ENCODE measurements at places on chromosomes 5 and 9.

- DNase-seq, result no peak
Observed at GRCh38 chr5:126139773-126140172, 283.4 kb upstream of the GRAMD2B start.

- DNase-seq, result no peak
Observed at GRCh38 chr9:126223798-126224531, 102.7 kb upstream of the MVB12B start.

GRCh38 chr9:94680621-94681020 is 41.3 kb upstream of the FBP1 start:
- no peak for DNase-seq

DNA sequence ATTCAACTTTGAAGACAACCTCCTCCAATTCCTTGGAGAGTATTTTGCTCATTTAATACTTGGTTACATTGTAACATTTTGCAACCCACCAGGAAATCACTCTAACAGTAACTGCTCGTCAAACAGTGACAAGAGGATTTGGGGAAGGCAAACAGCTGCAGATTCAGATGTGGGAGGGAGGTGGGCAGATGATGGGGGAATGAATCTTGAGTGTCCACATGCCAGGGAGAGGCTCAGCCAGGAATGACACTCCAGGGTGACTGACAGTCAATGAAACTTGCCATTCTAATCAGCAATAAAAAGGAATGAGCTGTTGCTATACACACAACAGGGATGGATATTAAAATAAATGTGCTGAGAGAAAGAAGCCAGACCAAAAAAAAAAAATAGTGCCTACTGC is 97.7 kb upstream of the ANKRD55 start:
- no peak for DNase-seq

DNA sequence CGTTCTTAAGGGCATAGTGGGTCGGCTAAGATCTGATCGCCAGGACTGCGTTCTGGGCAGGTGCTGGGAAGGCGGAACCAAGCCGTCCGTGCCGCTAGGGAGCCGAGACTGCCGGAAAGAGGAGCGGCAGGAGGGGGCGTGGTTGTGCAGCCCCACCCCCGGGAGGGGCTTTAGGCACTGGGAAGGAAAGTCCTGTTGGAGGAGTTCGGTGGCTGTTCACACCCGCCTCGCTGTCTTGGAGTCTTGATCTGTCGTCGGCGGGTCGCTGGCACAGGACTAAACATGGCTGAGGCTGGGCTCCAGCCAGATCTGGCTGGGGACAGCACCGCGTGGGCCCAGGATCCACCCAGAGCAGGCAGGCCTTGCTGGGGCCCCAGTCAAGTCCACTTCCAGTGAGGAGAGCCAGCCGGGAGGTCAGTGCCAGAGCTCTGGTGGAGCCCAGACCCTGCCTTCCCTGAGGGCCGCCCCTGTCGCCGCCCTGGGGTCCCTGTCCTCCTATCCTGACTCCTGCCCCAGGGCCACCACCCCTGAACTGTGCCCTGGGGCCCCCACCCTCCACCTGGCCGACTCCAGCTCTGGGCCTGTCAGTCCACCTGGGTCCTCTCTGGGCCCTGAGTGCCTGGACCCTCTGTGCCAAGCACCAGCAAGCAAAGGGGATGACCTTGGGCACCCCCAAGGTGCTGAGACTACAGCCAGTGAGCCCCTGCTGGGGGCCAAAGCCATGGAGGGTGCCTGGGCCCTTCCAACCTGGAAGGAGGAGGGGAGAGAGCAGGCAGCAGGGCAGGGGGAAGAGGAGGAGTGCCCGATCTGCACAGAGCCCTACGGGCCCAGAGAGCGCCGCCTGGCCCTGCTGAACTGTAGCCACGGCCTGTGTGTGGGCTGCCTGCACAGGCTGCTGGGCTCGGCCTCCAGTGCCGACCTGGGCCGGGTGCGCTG is 4.5 kb downstream of the RNF208 start:
- DNase-seq, result no peak

DNA sequence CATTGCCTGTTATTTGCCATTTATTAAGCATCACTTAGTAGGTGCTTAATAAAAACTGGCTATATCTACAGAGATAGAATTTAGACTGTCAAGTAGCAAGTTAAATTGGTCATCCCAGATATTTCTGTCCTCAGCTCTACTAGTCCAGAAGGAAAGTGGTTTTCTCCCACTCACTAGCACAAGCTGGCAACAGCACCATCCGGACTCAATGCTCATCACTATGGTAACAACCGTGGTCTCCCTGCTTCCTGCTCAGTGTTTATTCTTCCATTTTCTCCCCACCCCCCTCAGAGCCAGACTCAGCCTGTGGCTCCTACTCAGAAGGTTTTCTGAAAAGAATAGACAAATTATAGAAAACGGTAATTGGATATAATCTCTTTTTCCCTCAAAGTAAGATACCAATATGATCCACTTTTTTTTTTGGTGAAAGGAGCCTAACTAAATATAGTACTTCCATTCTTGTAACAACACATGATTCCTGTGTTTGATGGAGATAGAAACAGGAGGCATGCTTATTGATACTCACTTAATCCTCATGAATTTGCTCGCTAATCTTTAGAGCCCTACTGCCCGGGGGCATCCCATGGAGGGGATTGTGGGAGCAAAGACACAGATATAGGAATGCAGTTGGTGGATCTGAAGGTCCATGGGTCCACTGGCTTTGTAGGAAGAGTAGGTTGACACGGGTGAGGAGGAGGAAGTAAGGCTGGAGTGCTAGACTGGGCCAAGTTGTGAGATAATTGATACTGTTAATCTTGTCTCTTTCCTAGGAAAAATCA is 191.4 kb downstream of the MAN2A1 start:
- DNase-seq, result no peak

DNA sequence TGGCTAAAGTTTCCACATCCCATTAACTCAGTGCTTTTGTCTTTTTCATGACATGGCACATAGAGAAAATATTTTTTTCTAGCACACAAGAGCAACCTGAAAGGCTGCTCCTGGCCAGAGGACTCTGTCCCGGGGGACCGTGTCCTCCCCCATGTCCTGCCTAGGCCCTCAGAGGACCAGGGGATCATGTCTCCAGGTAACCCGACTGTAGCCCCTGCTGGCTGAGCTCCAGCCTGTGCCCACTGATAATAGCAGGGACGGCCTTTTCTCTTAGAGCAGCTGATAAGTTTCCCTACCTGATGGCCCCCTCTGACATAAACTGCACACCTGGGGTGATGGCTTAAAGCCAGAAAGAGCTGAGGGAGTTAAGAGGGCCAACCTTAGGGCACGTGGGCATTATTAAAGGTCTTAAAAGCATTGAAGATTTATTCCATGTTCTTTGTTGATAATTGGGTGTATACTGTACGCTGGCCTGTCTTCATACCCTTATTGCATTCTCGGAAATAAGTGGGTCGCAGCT is 5.9 kb downstream of the HDHD3 start:
- no peak for DNase-seq

GRCh38 chr9:1171546-1171945 is 121.4 kb downstream of the DMRT2 start:
- DNase-seq, result no peak

DNA sequence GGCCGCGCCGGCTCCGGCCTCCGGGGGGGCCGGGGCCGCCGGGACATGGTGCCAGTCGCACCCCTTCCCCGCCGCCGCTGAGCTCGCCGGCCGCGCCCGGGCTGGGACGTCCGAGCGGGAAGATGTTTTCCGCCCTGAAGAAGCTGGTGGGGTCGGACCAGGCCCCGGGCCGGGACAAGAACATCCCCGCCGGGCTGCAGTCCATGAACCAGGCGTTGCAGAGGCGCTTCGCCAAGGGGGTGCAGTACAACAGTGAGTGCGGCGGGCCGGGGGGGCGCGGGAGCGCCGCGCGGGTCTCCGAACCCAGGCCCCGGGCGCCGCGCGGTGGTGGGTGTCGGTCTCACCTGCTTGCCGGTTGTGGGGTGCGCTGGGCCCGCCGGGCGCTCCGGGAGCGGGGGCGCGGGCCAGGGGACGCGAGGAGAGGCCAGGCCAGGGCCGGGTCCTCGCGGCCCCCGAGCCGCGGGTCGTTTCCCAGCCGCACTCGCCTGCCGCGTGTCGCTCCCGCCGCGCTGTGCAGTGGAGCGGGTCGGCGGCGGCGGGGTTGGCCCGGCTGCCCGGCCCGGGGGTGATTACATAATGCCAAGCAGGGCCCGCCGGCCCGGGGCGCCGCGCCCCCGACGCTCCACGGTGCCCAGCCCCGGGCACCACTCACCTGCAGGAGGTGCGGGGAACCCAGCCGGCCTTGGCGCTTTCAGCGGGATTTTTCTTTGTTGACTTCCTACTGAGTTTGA is 492 bp downstream of the RABL6 start:
- DNase-seq, result peak; percentile 35

- DNase-seq, result no peak
Observed at GRCh38 chr5:6358434-6358820, 19.9 kb downstream of the MED10 start.

GRCh38 chr9:130993303-130994030 is 15.5 kb upstream of the LAMC3 start:
- DNase-seq, result no peak

- peak; percentile 88 for DNase-seq
Observed at GRCh38 chr9:34701769-34702736, 7.9 kb downstream of the CCL21 start.

GRCh38 chr5:67333171-67333570 is 136.6 kb upstream of the CD180 start:
- no peak for DNase-seq

DNA sequence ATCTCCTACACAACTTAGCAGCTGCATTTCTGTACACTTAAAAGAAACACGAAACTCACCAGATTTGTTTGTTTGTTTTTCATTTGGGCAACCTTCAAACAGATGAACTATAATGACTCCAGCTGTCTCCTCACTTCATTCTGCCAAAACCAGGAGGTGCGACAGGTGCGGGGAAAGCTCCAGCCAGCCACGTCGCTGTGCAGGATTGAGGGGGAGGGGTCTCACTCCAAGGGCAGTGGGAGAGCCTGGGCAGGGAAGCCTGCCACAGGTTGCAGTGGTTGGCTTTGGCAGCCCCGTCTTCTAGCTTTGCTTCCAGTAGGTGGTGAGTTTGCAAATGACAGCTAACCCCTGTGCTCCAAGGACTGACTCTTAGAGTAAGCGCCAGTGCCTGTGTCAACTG is 215.8 kb downstream of the CEMIP2 start:
- DNase-seq, result no peak

- no peak for DNase-seq
Observed at GRCh38 chr9:18146329-18146728, 327.6 kb upstream of the ADAMTSL1 start.

GRCh38 chr5:160269017-160269416 is 39.7 kb downstream of the FABP6 start:
- DNase-seq, result peak; percentile 93

DNA sequence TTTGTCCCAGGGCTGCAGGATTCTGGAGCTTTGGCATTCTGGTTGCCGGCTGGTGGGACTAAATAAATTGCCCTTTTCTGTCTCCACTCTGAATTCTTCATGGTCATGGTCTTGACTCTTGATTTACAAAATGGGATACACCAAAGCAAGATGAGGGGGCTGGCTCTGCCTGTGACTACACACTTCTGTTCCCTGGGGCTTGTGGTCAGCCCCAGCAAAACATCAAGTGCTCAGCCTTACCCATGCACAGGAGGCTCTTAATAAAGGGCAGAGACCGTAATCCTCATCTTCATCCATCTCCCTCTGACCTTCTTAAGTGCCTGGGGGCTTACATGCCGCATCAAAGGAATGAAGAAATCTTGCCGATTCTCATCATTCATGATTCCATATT is 198.0 kb downstream of the GNA14 start:
- no peak for DNase-seq

DNA sequence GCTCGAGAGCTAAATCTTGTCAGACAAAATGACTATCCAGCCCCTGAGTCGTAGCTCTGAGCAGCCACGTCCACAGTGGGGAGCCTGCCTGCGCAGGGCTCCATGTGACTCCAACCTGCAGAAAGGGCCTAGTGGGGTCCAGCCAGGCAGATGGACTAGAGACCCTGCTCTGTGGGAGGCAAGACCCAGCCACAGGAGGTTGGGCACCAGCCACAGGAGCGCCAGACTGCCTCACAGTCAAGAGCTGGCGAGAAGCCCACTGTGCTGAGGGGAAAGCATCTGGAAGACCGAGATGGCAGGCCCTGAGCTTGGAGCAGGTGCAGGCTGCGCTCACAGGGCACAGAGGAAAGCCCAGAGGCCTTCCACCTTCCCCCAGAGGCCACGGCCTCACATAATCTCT is 61.4 kb downstream of the C5orf15 start:
- no peak for DNase-seq

DNA sequence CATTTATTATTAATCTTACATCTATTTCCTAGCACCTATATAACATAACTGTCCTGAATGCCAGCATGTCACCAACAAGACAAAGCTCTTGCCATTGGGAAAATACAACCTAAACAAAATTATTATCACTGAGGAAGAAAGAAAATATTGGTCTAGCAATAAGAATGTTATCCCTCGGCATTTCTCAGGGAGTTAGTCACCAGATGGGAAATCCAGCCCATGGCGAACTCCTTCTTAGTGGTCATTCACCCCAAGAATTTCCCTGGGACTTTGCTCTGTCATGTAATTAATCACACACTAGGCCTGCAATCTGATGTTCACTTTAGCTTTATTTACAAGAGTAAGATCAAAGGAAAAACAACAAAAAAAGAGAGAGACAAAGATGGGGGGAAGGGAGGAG is 56.1 kb upstream of the TAS2R1 start:
- no peak for DNase-seq

DNA sequence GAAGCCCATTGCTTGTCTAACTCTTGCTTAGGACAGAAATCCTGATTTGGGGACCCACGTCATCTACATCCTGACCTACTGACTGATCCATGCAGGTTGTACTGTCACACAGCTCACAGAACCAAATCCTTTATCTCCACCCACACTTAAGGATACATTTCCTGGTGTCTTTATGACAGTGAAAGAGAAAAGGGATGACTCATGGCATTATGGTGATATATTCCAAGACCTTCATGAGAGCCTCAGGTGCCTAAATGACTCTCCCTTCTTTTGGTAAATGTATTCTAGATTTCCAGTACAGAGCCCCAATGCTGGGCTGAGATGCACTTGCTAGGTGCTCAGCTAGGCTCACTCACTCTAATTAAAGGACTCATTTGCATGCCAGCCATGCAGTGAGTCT is 26.0 kb upstream of the DMRT2 start:
- DNase-seq, result no peak

GRCh38 chr9:115132648-115133047 is 14.7 kb upstream of the TNC start:
- DNase-seq, result no peak

GRCh38 chr9:110897943-110898342 is 140.3 kb downstream of the LPAR1 start:
- no peak for DNase-seq

GRCh38 chr9:93061791-93062763 is 3.6 kb downstream of the SUSD3 start:
- DNase-seq, result no peak

- peak; percentile 64 for DNase-seq
Observed at GRCh38 chr5:150081541-150082283, 4.6 kb downstream of the CSF1R start.
